ENCODE measurements at places on chromosomes 5 and 9.
A peak's percentile ranks its signal among the peaks of the same experiment; 100 is the strongest.

GRCh38 chr5:133944263-133945185 lies 23.9 kb downstream of the C5orf15 start:
- no peak for DNase-seq

- DNase-seq, result no peak
Observed at GRCh38 chr5:1318659-1319251, 23.9 kb upstream of the TERT start.

DNA sequence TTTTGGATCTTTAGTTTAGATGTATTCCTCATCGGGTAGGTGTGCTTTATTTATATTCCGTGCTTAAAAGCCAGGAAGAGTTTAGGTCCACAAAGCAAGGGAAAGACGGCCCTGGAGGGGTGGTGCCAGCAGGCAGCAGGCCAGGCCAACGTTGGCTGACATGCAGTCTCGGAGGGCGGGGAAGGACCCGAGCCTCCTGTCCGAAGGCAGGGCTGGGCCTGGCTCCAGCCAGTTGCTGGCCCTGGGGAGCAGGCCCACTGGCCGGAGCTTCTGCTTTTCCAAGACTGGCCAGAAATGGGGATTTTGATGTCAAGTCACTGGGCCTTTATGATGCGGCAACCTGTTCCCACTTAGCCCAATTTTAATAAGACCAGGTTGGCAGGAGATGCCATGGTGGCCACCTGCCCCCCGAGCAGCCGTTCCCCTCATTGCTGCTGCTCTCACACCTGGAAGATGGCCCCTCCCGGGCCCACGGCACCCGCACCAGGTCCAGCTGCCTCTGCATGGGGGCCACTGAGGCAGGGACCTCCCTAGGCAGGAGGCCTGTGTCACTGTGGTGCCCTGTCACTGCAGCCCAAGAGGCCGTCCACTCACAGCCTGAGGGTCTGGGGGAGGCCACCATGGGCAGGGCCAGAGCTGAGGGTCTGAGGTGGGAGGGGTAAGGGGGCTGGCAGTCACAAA lies 23.2 kb downstream of the LPCAT1 start:
- no peak for DNase-seq

DNA sequence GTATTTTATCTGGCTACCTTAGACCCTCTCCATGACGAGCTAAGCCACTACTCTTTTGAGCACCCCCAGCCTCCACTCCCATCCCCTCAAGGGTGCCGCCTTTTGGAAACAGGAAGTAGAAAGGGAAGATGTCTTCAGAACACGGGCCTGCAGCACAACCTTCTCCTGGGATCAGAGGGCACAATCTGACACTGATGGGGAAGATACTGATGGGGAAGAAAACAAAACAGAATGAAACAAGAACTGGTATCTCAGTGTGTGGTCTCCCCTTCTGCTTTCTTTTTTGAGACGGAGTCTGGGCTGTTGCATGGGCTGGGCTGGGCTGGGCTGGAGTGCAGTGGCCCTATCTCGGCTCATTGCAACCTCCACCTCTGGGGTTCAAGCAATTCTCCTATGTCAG lies 539.7 kb upstream of the DAP start:
- no peak for DNase-seq

GRCh38 chr5:95619514-95620029 lies 315 bp upstream of the GPR150 start:
- no peak for DNase-seq

GRCh38 chr9:128362774-128363173 lies 8.4 kb upstream of the URM1 start:
- DNase-seq, result no peak

DNA sequence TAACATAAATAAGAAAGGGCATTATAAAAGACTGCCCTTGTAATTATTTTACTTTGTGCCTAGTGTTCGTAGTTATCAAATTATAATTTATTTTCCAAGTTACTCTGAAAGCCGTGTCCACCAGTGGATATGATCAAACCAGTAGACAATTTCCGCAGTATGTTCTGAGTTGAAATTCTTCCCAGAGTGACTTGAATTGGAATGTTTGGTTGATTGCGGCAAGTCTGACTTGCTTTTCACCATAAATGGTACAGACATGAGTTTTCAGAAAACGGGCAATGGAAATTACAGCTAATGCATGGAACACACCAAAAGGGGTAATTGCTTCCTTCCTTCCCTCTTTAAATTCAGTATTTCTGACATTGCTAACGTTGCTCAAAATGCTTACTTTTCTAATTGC lies 56.6 kb downstream of the CHSY3 start:
- DNase-seq, result no peak

DNA sequence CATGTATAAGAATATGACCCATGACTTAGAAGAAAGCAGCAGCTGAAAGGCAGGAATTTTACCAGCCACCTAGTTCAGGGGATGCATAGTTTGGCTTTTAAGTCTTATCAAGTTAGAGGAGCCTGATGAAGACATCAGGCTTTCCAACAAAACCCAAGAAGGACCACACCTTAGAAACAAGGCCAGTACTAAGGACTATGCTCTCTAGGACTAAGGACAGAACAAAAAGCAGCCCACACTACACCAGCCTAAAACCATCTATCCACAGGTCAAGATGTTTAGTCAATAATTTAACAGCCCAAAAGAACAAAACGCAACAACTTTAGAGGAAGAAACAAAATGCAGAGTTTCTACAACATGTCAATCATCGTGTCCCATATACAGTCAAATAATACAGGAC lies 408.9 kb upstream of the RGMB start:
- DNase-seq, result no peak

GRCh38 chr9:9499546-9499945 lies 1113.3 kb downstream of the PTPRD start:
- DNase-seq, result no peak

GRCh38 chr5:114369680-114370417 lies 8.0 kb downstream of the KCNN2 start:
- no peak for DNase-seq

- peak; percentile 20 for DNase-seq
Observed at GRCh38 chr9:84315278-84315877, 25.2 kb downstream of the SLC28A3 start.

GRCh38 chr5:110055302-110055701 lies 365.6 kb downstream of the MAN2A1 start:
- no peak for DNase-seq

- DNase-seq, result no peak
Observed at GRCh38 chr5:26649000-26649399, 389.4 kb downstream of the CDH9 start.

DNA sequence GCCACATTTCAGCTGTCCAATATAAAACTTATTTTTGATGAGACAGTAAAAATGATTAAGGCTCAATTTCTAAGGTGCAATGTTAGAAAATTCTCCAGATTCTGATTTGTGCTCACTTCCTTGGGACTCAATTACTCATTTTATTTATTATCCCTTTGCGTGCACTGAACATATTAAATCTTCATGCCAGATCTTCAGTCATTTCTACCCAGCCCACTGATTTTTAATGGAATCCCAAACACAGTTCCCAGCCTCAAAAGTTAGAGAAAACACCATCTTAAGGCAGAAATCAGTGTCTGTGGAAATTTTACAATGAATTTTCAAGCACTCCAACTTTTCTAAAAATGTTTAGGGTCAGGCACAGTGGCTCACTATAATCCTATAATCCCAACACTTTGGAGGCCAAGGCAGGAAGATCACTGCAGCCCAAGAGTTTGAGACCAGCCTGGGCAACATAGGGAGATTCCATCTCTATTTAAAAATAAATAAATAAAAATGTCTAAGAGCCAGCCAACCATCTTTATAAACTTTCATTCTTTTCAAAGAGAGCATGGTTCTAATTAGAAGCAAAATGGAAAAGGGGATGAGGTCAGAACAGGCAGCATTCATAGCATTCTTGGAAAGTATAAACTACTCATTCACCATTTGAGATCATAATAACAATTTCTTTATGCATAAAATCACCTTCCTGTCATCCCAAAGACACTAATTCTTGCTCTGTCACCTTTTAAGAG lies 53.7 kb downstream of the TLE1 start:
- DNase-seq, result no peak

- DNase-seq, result no peak
Observed at GRCh38 chr5:135880278-135880677, 15.4 kb downstream of the IL9 start.

GRCh38 chr9:34190996-34191892 lies 12.4 kb downstream of the UBAP1 start:
- DNase-seq, result no peak

- no peak for DNase-seq
Observed at GRCh38 chr9:101477736-101478135, 42.2 kb upstream of the ALDOB start.

GRCh38 chr9:92001244-92001643 lies 51.2 kb upstream of the ROR2 start:
- DNase-seq, result no peak

GRCh38 chr5:122492675-122493074 lies 180.6 kb downstream of the SNCAIP start:
- DNase-seq, result no peak

GRCh38 chr9:7452378-7452777 lies 347.2 kb downstream of the DMAC1 start:
- no peak for DNase-seq

DNA sequence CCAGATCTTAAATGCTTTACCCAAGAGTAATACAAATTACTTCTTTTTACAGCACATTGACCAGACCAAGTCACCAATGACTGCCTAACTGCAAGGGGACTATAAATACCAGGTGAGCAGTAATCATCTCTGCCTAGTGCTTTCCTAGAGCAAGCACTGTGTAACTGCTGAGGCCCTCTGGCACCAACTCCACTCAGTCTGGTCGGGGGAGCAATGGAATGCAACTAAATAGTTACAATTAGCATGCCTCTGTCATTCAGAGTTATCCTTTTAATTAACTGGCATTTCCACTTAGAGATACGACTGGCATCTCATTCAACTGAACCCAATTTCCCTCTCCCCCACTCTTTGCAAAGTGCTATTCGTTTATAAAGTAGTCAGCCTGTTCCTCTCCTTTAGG lies 1309.1 kb upstream of the DMAC1 start:
- DNase-seq, result no peak

GRCh38 chr5:41211417-41211816 lies 1.9 kb downstream of the C6 start:
- DNase-seq, result no peak

GRCh38 chr5:38447786-38448185 lies 108.7 kb downstream of the LIFR start:
- DNase-seq, result no peak

- DNase-seq, result no peak
Observed at GRCh38 chr9:130839132-130840111, 4.4 kb downstream of the ABL1 start.

DNA sequence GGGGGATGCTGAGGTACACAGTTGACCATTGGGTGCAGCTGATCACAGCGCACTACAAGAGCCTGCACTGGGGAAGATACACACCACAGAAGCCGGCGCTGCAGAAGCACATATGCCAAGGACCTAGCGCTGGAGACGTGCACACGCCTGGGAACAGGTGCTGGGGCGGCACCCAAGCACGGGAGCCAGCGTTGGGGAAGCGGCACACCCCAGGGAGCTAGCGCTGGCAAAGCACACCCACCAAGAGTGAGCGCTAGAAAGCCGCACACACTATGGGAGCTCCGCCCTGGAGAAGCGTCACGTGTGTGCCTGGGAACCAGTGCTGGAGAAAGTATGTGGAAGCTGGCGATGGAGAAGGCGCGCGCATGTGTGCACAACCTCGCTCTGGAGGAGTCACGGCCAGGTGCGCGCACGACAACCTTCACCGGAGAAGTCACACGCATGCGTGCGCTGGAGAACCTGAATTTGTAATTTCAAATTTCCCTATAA lies 4.5 kb downstream of the FANCC start:
- DNase-seq, result no peak

DNA sequence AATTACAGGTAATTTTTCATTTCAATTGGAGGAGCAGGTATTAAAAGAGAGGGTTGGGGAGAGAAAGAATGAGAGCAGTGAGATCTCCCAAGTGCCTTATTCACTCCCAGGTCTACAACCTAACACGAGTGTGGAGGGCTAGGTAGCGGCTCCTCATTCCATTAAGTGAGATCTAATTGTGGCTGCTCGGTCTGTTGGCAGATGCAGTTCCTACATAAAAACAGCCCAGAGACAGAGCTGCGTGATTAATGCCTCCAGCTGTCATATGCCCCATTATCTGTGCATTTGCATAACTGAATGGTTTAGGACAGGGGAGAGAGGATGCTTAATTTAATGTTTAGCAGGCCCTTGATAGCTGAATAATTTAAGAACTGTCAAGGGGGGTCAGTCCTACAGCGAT lies 100.5 kb downstream of the PSAT1 start:
- no peak for DNase-seq

DNA sequence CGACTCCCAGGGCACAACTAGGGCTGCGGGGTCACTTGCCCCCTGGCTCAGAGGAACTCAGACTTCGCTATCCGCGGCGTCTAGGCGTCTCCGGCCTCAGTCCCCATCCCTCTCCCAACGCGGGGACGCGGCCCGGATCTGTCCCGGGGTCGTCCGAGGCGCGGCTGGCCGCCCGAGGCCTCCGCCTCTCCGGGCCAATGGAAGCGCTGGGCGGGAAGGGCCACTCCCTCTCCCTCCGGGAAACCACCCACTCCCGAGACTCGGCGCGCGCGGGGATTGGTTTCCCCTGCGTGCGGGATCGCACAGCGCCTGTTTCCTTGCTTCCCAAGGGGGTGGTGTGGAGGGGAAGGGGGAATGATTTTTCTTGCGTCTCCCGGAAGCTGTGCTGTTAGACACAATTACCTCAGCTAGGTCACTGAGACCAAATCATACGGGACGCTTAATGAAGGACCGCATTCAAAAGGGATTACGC lies 38.3 kb downstream of the NR2F1 start:
- DNase-seq, result no peak

GRCh38 chr9:118128313-118128712 lies 424.1 kb downstream of the TLR4 start:
- DNase-seq, result no peak

DNA sequence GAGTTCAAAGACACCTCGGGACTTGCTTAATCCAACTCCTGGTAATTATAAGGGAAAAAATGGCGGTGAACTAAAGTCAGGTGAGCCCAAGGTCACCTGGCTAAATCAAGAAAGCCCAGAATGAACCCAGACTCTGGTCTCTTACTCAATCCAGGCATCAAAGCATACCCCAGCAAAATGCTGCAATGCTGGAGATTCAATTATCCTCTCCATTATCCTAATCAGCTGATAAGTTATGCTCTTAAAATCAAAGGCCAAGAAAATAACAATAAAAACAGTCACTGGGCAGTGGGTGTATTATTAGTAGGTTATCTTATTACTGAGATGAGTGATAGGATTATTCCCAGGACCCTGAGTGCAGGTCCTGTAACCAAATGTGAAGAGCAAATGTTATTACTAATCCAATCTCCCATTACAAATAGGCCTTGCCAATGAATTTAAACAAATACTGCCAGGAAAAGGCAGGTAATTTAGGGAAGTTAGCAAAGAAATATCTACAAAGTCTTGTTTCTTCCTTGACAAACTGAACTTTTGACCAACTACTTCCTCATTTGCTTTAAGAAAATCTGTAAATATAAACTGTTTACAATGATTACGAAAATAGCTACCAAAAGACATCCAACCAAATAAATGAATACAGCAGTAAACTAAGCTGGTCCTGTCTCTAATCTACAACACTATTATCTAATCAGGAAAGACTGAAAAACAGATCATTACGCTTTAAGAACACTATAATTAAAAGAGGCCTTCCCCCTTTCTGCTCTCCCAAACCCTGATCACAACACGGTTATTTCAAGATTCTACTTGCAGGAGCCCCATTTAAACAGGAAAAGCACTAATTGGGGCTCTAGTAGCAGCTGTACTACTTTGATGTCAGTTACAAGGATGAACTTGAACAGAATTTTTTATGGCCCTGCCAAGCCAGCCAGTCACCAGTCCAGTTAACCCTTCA lies 103.2 kb downstream of the MED27 start:
- DNase-seq, result no peak

GRCh38 chr5:132901730-132902129 lies 28.3 kb downstream of the LEAP2 start:
- DNase-seq, result no peak

GRCh38 chr5:143427122-143427735 lies 23.7 kb upstream of the NR3C1 start:
- no peak for DNase-seq
